NAMALWA (cell line): ENCODE measurements at places on chromosomes 2 and 18.

DNA sequence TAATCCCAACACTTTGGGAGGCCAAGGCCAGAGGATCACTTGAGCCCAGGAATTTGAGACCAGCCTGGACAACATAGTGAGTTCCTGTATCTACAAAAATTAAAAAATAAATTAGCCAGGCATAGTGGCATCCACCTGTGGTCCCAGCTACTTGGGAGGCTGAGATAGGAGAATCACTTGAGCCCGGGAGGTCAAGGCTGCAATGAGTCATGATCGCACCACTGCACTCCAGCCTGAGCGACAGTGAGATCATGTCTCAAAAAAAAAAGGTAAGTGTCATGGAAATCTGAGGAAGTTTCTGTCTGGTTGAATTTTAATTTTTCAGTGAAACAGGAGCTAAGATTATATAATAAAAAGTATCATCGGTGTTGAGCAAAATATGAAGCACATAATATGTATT, 2.5 kb upstream of the C2orf15 start:
- DNase-seq: no peak

DNA sequence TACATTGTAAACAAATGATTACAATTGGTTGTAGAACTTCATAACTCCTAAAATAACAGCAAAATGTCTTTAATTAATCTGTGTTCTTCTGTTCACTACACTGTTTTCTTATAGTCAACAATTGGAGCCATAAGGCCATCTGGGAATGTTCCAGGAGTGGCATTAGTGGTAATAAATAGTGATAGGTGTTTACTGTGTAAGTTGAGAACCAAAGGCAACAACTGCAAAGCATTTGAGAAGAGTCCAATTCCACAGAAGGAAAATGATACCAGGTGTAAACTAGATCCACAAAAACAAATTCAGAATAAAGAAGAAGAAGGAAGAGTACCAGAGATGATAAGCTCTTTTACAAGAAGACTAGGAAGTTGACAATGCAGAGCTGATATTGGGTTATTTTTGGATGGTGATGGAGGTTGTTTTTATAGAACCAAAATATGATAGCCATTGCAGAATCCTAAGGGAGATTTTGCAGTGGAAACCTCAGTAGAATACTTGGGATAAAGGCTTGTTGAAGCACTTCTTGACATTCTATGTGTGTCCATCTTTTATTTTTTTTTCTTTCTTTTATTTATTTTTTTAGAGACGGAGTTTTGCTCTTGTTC, 52.9 kb downstream of the ANTXR1 start:
- no peak for DNase-seq

- DNase-seq: no peak
Measured at GRCh38 chr2:98750593-98751282, 19.8 kb upstream of the MGAT4A start.

GRCh38 chr2:230161184-230161583, 58.6 kb downstream of the SP110 start:
- no peak for DNase-seq

DNA sequence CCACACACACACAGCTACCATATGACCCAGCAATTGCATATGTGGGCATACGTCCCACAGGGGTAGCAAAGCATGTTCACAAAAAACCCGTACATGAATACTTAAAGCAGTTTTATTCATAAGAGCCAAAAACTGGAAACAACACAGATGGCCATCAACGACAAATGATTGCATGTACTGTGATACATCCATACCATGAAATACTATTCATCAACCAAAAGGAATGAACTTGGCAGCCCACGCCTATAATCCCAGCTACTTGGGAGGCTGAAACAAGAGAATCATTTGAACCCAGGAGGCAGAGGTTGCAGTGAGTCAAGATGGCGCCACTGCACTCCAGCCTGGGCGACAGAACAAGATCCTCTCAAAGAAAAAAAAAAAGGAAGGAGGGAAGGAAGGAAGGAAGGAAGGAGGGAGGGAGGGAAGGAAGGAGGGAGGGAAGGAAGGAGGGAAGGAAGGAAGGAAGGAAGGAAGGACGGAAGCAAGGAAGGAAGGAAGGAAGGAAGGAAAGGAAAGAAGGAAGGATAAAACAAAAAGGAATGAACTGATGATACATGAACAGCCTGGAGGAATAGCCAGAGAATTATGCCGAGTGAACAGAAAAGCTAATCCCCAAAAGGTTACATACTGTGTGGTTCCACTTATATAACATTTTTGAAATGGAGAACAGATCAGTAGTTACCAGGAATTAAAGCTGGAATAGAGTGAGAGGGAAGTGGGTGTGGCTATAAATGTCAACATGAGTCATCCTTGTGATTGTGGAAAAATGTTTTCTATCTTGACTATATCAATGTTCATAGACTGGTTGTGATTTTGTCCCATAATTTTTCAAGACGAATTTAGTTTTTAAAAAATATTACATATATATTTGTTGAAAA, 19.6 kb upstream of the YPEL5 start:
- DNase-seq: no peak

GRCh38 chr18:59132810-59133465, 6.7 kb upstream of the SEC11C start:
- no peak for DNase-seq

GRCh38 chr2:224286923-224287322, 115.0 kb downstream of the FAM124B start:
- peak; percentile 9 for DNase-seq

DNA sequence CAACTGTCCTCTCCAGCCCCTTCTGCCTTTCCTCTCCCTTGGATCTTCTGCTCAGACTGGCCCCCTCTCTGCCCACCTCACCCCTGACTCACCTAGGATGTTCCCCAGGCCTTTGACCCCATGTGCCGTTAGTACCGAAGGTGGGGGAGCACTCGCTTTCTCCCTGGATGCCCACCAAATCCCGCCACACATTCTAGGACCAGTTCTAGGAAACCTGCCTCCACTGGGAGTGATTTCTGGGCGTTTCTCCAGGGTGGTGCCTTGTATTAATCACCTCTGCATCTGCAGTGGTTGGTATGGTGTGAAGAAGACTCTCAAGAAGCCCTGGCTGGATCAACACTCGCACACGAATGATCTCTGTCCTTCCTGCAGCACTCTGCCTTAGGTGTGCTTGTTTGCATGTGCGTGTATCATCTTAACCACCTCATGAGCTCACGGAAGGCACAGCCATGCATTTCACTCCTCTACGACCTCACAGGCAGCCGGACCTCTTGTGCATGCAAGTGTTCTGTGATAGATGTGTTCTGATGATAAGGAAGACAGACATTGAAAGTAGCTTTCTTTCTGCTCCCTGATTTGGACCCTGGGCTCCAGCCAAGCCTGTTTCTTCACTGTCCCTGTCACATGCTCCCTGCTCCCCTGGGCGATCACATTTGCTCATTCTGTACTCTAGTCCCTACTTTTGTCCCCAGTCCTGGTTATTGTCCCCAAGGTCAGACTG, 69.4 kb downstream of the LIPG start:
- DNase-seq: no peak

GRCh38 chr18:58687871-58688308, 16.6 kb downstream of the MALT1 start:
- no peak for DNase-seq

DNA sequence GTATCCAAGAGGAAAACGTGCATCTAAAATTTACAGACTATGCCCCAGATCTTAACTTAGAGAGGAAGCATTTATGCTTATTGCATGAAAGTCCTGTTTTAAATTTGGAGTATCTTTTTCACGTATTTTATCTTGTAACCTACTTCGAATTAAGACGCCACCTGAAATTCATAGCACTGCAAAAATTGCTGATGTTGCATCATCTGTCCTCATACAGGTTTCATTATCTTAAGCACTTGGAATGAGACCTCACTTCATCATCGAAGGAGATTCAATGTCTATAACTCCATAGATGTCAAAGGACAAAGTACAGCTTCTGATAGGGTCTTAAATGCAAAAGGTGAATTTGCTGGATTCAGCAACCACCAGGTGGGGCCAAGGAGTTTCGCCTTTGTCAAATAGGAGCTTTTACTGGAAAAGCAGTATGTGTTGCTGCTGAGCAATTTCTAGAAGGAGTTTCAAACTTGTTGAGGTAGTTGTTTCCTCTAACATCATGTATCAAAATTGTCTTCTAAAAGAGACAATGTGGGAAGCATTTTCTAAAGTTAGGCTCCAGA, 106.4 kb upstream of the CCDC85A start:
- DNase-seq: peak; percentile 46

DNA sequence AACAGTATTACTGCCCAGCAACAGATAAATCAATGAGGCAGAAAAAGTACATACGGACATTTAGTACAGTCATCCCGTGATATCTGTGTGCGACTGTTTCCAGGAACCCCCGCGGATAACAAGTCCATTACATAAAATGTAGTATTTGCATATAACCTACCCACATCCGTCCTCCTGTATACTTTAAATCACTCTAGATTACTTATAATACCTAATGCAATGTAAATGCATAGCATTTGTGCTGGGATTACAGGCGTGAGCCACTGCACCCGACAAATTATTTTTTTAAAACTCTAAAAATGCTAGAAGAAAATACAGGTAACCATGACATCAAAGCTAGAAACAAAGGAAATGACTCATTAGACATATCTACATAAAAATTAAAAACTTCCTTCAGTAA, 91.6 kb downstream of the FAM161A start:
- DNase-seq: no peak

GRCh38 chr2:43067254-43068040, 159.0 kb downstream of the ZFP36L2 start:
- no peak for DNase-seq

GRCh38 chr2:74843433-74843832, 9.5 kb downstream of the HK2 start:
- DNase-seq: no peak

GRCh38 chr2:128359841-128360240, 41.2 kb upstream of the HS6ST1 start:
- DNase-seq: no peak

DNA sequence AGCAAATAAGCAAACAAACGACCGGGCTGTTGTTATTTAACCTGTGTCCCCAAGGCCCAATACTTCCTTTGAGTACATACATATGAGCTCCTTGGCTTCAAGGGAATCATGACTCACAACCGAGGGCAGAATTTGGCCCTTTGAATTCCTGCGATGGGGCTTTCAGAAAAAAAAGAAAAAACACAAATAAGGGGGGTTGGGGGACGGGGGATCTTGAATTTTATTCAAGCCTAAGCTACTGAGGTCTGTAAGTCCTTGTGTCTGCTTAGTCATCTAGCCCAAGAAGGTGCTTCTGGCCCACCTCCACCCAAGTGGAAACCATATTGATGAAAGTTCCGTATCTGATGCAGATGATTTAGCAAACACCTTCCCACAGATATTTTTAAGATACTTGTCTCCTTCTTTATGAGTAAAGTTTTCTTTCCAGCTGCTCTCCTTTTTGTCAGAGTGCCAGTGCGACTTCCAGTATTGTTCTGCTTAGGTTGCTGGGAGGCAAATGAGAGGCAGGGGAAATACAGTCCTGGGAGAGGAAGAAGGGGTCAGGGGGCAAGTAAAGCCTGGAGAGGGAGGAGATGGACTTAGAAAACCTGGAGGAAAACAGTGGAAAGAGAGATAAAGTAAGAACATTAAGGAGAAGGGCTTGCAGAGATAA, 169.6 kb downstream of the ZEB2 start:
- DNase-seq: no peak

- DNase-seq: no peak
Measured at GRCh38 chr18:63962137-63962536, 7.7 kb upstream of the SERPINB8 start.
